ENCODE measurements at places on chromosomes 12 and 14.
A peak's percentile ranks its signal among the peaks of the same experiment; 100 is the strongest.

DNA sequence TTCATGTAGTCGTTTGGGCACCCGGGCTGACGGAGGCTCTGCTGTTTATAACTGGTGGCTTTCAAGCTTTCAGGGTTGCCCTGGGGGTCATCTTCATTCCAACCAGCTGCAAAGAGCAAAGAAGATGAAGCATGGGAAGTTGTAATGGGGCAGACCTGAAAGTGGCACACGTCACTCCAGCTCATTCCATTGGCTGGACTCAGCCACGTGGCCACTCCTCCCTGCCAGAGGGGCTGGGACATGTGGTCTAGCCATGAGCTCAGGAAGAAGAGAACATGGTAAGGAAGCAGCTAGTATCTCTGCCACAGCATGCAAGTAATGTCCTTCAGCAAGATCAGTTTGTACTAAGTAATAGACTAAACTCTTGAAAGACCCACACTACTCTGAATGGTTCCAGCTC lies 51.7 kb upstream of the FERMT2 start:
- DNase-seq = peak; percentile 12

GRCh38 chr14:76591266-76591665 lies 170.0 kb upstream of the VASH1 start:
- no peak for DNase-seq

DNA sequence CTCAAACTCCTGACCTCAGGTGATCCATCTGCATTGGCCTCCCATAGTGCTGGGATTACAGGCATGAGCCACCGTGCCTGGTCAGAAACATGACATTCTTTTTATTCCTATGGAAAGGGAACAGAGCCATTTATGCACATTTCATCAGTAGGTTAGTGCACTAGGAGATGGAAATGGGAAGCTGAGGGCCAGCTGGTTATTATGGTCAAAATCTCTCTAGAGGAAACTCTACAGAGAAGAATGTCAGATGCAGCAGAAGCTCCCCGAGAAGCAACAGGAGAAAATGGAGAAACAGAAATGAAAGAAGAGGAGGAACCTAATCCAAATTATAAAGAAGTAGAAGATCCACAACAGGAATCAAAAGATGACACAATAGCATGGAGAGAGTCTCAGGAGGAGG lies 2.7 kb downstream of the CFAP251 start:
- no peak for DNase-seq

DNA sequence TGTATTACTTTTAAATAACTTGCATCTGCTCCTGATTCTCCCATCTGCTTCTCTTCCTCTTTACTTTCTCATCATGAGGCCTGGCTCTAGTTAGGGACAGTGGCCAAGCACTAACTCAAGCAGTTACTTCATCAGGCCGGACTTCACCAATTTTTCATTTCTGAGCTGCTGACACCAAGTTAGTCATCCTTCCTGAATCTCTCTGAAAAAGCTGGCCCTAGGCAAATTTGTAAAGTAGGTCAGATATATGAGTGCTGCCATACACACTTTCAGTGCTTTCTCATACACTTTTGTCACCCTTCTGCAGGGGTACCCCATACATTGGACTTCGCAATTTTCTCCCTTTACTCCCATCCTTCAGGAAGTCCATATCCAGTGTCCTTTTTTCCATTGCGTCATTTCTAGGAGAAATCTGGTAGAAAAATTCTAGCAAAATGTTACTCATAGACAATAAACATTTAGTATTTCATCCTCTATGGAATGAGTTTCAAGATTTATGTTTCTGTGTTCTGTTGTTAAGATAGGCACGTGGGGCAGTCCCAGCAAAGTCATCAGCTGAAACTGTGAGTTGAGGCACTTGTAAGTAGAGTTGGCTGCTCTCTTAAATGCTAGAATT lies 276.8 kb upstream of the TMPO start:
- peak; percentile 92 for DNase-seq

DNA sequence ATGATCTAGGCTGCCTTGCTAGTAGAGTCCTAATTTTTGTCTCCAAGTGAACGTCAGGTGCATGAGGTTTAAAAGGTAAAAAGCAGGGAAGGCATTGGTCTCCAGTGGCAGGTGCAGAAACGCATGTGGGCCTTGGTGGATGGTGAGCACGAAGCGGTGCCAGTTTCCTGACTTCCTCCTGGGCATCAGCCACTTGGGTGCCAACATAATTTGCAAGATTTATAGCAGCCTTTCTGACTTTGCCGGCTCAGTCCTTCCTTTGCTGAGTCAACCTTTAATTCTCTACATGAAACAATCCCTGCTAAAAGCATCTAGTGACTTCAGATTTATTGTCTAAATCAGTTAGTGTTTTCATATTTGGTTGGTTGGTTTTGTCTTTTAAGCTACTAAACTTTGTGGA lies 355.7 kb upstream of the TMEM132C start:
- no peak for DNase-seq

DNA sequence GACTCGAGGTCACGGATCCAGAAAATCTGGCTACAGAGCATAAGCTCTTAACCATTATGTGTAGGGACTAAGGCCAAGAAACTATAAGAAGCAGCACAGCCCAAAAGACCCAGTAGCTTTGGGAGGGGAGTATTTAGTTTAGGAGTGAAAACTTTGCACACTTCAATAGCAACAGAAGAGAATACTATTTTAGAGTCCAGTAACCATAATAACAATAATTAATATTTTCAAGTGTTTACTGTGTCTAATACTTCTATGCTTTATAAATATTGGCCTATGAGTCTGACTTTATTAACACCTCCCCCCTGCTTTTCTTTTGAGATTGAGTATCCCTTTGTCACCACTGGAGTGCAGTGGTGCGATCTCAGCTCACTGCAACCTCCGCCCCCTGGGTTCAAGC lies 82.8 kb downstream of the SUDS3 start:
- no peak for DNase-seq

GRCh38 chr14:21868442-21869046 lies 194.9 kb upstream of the OR4E1 start:
- DNase-seq = no peak

- no peak for DNase-seq
Observed at GRCh38 chr14:56554301-56554700, 25.3 kb upstream of the TMEM260 start.

DNA sequence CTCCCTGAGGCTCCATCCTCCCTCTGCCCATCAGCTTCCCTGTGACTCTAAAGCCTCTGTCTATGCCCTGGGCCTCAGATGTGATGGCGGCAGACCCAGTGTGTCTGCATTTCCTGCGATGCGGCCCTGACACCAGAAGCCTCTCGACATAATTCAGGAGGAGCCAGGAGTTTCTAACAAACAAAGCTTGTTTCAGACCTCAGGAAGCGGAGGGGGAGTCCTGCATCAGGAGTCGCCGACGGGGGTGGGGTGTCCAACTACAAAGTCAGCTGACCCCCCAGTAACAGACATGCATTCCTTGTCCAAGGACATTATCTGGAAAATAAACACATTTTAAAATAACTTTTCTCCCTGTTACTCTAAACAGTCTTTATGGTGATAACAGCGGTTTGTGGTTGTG lies 167.5 kb downstream of the DPF3 start:
- DNase-seq = no peak

- DNase-seq = no peak
Observed at GRCh38 chr14:31945701-31946100, 131.4 kb upstream of the ARHGAP5 start.

DNA sequence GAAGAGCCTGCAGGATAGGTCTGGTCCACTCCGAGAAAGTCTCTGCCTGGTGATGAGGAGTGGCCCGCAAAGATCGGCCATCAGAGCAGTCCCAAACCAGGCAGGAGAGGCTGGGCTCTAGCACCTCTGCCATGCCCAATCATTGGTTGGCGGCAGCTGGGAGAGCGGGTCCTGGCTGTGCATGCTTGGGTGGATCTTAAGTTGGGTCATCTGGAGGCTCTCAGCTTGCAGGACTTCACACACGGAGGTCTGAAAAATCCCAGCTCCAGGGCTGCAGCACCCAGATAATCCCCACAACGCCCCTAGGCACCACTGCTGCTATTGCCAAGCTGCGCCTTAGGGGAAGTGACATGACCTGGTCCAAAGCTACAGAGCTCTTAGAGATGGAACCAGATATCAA lies 766.7 kb upstream of the TBX3 start:
- DNase-seq = no peak
